GM13976 (cell line): ENCODE measurements at places on chromosomes 6 and 20.

- no peak for DNase-seq
These were observed 200.1 kb downstream of the TMEM242 start for GRCh38 chr6:157123234-157123633.

DNA sequence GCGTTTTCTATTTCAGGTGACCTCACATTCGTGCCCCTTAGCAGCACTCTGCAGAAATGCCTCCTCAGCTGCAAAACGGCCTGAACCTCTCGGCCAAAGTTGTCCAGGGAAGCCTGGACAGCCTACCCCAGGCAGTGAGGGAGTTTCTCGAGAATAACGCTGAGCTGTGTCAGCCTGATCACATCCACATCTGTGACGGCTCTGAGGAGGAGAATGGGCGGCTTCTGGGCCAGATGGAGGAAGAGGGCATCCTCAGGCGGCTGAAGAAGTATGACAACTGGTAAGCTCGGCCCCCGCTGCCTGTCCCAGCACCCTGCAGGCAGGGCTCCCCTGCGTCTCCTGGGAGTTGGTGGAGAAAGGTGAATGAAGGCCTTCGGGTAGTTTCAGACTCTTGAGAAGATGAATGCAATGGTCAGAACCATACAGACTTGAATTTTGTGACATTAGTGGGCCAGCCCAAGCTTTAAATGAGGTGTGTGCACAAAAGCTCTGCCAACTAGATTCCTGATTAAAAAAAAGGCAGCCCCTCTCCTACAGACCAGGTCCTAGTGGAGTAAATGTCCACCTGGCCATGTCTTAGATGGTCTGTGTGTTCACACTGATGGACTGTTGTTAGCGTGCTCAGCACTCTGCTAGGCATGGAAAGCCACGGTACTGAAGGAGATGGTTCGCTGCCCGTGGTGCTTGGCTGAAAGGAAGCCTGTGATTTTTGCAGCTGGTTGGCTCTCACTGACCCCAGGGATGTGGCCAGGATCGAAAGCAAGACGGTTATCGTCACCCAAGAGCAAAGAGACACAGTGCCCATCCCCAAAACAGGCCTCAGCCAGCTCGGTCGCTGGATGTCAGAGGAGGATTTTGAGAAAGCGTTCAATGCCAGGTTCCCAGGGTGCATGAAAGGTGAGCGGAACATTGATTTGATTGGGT lies 708 bp downstream of the PCK1 start:
- DNase-seq, result no peak

GRCh38 chr20:13817342-13817741 lies 32.5 kb downstream of the NDUFAF5 start:
- no peak for DNase-seq

GRCh38 chr6:133567636-133568035 lies 321.3 kb upstream of the TCF21 start:
- no peak for DNase-seq

GRCh38 chr6:125970760-125971159 lies 14.2 kb downstream of the HINT3 start:
- no peak for DNase-seq

DNA sequence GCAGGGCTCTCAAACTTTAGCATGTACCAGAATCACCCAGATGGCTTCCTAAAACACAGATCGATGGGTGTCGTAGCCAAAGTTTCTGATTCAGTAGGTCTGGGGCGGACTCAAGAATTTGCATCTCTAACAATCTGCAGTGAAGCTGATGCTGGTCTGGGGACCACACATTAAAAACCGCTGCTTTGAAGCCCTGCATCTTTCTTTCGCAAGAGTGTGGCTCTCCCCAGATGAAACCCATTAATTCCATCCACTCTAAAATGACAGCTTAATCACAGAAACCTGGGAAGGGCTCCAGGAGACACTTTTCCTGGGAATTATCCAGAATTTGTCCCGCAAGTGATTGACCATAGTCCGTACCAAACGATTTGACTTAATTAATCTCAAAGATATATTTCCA lies 319.8 kb upstream of the PLCB4 start:
- no peak for DNase-seq

DNA sequence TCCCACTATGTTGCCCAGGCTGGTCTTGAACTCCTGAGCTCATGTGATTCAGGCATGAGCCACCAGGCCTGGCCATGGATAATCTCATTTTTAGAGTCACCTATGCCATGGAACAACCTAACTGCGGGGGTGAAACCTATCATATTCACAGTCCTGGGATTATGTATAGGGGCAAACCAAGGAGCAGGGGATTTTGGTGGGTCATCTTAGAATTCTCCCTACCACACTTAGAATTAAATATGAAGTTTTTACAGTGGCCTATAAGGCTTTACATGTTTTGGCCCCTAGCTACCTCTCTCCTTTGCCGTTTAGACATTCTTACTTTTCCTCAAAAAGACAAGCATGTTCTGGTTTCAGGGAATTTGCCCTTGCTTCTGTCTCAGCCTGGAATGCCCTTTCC lies 20.6 kb upstream of the VEGFA start:
- DNase-seq, result no peak

DNA sequence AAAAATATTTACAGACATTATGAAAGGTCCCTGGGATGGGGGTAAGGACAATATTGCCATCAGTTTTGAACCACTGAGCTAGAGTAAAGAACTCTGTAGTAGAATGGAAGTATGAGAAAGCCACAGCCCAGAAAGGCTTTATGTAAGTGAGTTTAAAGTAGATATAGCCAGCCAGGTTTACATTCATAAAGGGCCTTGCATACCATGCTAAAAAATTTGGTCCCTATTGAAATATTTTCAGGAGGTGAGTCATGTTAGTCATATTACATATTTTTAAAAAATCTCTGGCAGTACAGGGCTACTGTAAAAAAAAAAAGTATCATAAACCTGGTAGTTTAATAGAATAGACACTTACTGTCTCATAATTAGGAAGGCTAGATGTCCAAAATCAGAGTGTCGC lies 3.5 kb downstream of the ZKSCAN8 start:
- no peak for DNase-seq

DNA sequence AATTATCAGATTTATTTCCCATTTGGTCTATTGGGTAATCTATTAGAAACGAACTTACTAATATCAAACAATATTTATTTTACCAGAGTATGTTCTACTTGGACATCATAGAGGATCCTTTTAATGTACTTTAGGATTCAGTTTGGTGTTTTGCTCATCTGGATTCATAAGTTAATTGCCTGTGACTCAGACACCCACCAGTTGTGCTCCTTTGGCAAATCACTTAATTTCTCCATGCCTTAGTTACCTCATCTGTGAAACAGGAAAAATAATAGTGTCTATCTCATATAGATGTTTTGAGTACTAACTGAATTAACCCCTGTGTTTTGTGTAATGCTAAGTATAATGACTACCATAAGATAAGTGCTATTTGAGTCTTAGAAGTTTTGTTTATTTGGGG lies 292.1 kb downstream of the LAMA2 start:
- no peak for DNase-seq

DNA sequence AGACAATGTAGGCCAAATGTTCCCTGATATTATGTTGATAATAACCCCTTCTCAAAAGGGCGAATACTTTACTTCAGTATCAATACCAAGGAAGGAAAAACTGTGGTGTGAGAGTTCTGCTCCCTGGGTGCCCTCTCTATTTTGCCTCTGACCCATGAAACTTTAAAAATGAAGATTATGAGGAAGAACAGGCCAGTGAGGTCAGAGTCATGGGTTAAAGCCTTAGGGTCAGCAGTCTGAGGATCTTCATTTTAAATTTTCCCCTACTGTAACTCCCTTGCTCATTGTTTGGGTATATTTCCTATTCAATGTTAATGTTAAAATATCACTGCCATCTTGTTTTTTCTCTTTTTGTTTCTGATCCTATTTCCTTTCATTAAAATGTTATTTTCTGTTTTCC lies 47.9 kb downstream of the PRKN start:
- no peak for DNase-seq

DNA sequence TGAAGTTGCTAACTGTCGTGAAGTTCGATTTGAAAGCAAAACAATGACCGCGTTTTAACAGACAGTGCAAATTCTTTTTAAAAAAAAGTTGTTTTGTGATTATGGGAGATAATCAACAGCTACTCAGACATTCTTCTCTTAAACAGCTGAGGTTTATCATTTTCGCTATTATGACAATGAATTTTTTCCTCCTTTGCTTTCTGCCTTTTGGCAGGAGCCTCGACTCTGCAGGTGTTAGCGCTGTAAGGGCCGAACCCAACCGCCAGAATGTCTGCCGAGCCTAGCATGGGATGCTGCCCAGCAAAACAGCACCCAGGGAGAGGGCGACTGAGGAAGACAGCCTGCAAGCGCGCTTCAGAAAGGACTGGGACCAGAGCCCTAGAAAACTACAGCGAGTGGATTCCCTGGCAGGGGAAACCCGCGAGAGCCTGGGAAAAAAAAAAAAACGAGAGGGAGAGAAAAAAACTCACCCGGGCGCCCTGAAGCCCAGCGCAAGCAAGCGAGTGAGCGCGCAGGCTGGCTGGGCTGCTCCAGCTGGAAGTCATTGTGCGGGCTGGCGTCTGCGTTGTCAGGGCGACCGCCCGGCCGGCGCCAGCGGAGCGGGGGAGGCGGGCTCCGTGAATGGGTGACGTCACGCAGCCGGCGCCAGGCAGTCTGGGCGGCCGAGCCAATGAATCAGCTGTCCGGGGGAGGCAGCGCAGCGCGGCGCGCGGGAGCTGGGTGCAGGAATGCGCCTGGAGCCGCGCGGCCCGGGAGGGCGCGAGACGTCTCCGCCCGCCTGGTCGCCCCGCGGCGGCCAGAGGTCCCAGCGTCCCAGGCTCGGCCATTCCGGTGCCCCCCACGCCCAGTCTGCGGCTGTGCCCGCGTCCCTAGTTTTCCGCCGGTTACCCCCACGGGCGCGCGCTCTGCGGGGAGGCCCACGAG lies 32.7 kb upstream of the ID4 start:
- DNase-seq, result peak; percentile 61

DNA sequence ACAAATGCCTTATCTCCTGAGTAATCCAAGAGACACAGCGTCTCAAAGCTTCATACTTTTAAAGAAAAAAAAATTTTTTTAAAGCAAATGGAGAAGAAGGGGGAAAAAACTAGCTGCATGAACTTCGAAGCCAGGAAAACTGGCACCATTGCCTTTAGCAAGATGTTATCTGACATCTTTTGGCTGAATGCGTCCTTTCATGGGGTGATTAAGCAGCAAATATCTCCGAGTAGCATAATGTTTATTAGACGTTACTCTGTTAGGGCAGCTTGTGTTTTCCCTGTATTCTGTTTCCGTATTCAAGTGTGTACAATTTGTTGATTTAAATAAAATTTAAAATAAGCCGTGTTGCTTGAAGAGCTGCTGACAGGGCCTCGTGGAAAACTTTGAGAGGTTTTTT lies 76.5 kb upstream of the TSHZ2 start:
- DNase-seq, result no peak

DNA sequence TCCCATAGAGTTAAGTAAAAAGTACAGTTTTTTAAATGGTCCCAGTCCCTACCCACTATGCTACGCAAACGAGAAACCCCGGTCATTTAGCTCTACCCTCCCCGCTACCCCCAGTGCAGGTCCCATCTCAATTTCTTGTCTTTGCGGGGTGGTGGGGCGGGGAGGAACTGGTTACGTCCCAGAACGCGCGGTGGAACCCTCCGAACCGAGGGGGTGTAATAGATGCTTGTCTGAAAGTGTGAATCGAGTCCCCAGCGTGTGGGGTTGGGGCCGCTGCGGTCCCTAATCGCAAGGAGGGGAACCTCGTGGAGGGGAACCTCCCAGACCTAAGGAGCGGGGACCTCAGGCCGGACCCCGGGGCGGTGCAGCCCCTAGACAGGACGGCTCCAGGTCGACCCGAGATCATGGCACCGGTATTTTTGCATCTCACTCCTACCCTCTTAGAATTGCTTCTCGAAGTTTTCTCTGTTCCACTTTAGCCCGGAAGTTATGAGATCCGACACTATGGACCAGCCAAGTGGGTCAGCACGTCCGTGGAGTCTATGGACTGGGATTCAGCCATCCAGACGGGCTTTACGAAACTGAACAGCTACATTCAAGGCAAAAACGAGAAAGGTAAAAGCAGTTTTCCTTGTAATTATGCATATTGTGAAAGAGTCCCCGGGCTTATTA lies 779 bp downstream of the HEBP2 start:
- DNase-seq, result no peak

- no peak for DNase-seq
These were observed 219.2 kb downstream of the KHDC1L start for GRCh38 chr6:73006146-73006545.

GRCh38 chr6:111872401-111873177 lies 663 bp downstream of the FYN start:
- peak; percentile 66 for DNase-seq

DNA sequence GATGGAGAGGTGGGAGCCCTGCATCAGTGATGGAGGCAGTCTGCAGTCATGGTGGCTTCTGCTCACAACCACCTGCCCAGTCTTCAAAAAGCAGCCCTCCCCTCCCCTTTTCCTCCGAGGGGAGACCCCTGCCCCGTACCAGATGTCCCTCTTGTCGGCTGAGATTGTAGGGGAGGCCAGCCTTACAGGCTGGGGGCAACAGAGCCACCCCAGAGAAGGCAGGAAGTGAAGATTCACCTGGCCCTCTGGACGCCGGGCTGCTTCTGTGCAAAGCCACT lies 4.5 kb downstream of the TNFRSF6B start:
- DNase-seq, result no peak

DNA sequence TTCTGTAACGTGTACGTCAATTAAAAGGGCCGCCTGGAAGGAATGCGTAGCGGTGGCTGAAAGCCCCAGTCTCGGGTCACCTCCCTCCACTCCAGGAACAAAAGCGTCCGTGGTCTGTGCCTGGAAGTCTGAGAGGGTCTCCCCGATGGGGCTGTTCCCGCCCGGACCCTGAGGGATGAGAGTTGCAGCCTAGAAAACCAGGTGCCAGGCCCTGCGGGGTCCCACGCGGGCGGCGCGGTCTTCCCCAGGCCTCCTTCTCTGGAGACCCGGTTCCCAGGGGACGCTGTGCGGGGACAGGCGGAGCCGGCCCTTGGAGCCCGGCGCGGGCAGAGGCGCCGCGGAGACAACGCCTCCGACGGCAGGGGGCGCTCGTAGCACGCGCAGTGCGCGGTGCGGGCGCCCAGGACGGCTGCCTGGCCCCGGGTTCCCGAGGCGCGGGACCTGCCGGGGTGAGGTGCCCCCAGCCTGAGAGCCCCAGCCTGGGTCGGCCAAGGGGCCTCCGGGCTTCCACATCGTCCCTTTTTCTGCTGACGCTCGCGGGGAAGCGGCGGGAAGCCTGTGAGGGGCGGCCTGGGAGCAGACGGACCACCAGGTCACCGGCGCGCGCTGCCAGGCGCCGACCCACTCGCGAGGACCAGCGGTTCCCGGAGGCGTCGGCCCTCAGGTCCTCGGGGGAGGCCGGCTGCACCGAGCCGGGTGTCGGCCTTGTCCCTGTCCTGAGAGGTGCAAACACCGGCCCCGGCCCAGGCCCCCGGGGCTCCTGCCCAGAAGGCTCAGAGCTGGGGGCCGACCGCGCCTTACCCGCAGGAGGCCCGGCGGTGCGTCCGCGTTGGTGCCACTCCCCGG lies 5.3 kb upstream of the FOXC1 start:
- peak; percentile 87 for DNase-seq

GRCh38 chr20:45266977-45267376 lies 12.6 kb upstream of the SLPI start:
- DNase-seq, result no peak

DNA sequence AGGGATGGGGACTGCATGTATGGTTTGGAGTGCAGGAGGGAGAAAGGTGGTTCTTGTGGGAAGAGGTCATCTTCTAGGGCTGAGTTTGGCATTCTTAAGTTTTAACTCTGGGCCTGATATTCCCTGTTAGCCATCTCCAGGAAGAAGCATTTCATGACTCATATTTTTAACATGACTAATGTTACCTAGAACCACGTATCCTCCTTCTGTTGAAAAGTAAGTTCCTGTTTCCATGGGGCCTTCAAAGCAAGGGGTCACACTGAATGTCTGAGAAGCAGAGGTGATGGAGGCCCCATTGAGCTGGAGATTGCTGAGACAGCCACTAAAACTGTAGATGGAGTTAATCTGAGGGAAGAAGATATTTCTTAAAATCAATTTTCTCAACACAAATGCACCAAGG lies 30.2 kb downstream of the FAM229B start:
- no peak for DNase-seq
